Effector memory CD4-positive, alpha-beta T cell (primary cell): ENCODE measurements at places on chromosomes 3 and 15.

GRCh38 chr3:177968891-177969290, 567.3 kb upstream of the KCNMB2 start:
- H3K4me3 ChIP-seq: no peak overlapping the region
- DNase-seq: no peak
- H3K4me1 ChIP-seq: no peaks in the 10 kb centered on the region
- no peaks in the 10 kb centered on the region for H3K36me3 ChIP-seq
- H3K27ac ChIP-seq: no peak overlapping the region

DNA sequence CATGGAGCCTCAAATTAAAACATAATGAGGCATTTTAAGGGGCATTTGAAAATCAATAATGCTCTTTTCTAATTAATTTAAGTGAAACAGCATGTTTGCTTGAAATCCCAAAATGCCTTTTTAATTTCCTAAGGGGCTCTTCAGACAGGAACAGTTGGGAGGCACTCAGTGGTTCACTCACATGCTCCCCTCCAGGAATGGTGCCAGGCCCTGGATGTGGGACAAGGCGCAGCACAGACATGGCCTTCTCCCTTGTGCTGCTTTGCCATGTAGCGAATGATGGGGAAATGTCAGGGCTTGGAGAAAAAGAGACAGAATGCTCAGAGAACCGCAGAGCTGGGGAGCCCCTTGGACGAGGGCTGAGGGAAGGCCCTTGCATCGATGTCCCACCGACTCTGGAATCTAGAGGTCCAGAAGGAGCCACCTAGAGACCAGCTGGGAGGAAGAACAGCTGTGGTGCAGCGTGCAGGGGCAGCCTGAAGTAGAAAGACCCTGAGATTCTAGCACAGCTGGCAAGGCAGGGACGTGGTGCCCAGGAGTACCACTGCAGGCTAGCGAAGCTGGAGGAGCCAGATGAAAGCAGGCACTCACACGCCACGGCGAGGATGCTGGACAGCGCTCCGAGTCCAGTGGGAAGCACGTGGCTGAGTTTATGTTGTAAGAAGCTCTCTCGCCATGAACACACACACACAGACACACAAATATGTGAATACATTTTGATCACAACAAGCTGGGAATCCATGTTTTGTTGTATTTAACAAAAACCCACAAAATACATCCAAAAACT, 27.0 kb downstream of the NSMCE3 start:
- H3K27me3 ChIP-seq: no peaks in the 10 kb centered on the region
- H3K4me1 ChIP-seq: no peaks in the 10 kb centered on the region
- no peak overlapping the region for H3K27ac ChIP-seq
- DNase-seq: no peak
- no peaks in the 10 kb centered on the region for H3K36me3 ChIP-seq

DNA sequence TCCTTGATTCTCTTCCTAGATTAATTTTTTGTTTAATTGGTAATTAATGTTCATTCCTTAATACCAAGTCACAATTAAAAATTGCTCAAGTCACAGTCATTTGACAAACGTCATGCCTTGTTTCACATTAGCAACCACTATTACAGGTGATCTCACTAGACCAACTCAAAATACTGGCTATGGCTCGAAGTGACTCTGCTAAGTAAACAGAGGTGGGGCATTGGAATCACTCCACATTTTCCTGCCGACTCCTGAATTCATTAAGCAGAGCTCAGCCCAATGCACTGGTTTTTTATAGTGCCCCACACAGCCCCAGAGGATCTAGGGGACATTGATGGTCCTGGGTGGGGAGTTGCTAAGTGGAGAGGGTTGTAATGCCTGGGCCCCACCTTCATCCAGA, 201.2 kb upstream of the NSMCE3 start:
- H3K4me3 ChIP-seq: no peak overlapping the region
- H3K36me3 ChIP-seq: no peaks in the 10 kb centered on the region
- no peaks in the 10 kb centered on the region for H3K27me3 ChIP-seq
- H3K4me1 ChIP-seq: no peaks in the 10 kb centered on the region
- DNase-seq: no peak
- no peak overlapping the region for H3K27ac ChIP-seq

- DNase-seq: no peak
- H3K27me3 ChIP-seq: no peaks in the 10 kb centered on the region
Measured at GRCh38 chr3:107837895-107838612, 252.8 kb downstream of the CD47 start.

DNA sequence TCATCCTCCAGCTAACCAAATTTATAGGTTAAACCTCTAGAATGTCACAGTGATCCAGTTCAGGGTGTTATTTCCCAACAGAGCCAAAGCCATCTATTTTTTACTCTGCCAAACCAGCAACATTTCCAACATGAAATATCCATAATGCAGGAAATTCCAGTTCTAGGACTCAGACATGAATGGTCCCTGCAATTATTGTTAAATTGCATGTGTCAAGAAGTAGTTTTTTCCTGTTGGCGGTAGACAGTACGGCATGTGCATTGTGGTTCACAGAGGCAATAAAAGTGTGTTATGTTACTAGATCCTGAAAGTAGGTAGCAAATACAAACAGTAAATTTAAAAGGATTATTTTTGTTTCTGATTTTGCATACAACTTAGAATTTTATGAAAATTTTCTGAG, 215.7 kb upstream of the THBS1 start:
- H3K36me3 ChIP-seq: no peaks in the 10 kb centered on the region
- H3K4me1 ChIP-seq: no peaks in the 10 kb centered on the region
- DNase-seq: no peak
- no peak overlapping the region for H3K4me3 ChIP-seq
- no peaks in the 10 kb centered on the region for H3K27me3 ChIP-seq
- no peak overlapping the region for H3K27ac ChIP-seq

- H3K4me3 ChIP-seq: no peak overlapping the region
- no peaks in the 10 kb centered on the region for H3K4me1 ChIP-seq
- no peak overlapping the region for H3K27ac ChIP-seq
Measured at GRCh38 chr3:88443066-88443465, 293.3 kb downstream of the C3orf38 start.

DNA sequence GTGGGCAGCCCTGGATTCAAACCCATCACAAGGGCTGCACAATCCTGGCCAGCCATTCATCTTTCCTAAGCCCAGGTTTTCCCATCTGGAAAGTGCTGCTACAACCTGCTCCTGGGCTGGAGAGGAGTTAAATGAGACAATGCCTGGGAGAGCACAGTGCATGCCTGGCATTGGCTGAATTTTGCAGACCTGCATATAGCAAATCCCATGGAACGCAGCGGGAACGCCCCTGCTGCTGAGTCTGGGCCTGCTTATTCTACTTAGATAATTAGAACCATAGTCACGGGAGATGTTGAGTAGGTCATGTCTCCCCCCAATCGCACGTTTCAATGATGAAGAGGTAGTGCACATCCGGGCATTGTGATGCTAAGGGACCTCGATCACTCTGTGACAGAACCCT, 46.6 kb downstream of the ABTB1 start:
- no peaks in the 10 kb centered on the region for H3K4me1 ChIP-seq
- no peak overlapping the region for H3K4me3 ChIP-seq

DNA sequence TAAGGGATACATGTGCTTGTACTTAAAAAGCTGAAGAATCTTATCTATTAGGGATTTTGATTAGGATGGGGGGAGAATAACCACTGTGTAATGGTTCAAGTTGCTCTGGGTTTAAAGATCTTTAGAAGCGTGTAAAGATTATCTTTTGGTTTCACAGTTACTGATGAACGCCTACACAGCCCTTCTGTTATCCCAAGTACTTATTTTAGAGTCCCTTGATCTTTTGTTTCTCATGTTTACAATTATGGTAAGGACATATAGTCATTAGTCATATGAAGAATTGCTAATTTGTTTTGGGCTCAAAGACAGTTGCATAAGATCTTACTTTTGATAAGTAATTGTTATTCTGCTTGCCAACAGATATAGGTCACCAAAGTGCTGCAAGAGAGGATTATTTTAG, 160.1 kb downstream of the PLCL2 start:
- peaks cover 31% of the 10 kb centered on the region for H3K36me3 ChIP-seq
- H3K4me3 ChIP-seq: no peak overlapping the region
- H3K27ac ChIP-seq: no peak overlapping the region
- no peaks in the 10 kb centered on the region for H3K4me1 ChIP-seq
- H3K27me3 ChIP-seq: no peaks in the 10 kb centered on the region
- DNase-seq: no peak

DNA sequence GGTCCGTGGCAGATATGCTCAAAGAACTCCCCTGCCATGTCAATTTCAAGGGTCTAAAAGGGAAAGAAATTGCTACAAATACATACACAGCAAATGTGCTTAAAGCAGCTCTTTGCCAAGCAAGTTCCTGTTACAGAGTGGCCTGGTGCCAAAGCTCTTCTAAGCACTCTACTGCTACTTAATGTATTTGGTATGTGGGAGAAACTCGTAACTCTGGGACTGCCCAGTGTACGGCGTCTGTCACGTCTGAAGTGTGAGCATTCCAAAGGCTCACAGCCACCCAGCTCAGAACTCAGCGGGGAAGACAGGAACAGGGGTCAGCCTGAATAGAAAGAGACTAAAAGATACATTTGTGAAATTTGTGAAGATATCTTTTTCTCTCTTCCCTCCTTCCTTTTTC, 54.6 kb downstream of the RBMS3 start:
- H3K27me3 ChIP-seq: no peaks in the 10 kb centered on the region
- H3K27ac ChIP-seq: no peak overlapping the region
- no peaks in the 10 kb centered on the region for H3K36me3 ChIP-seq
- no peak overlapping the region for H3K4me3 ChIP-seq
- no peak for DNase-seq
- no peaks in the 10 kb centered on the region for H3K4me1 ChIP-seq

- no peaks in the 10 kb centered on the region for H3K4me1 ChIP-seq
- no peaks in the 10 kb centered on the region for H3K36me3 ChIP-seq
- H3K4me3 ChIP-seq: no peak overlapping the region
- no peak for DNase-seq
- no peaks in the 10 kb centered on the region for H3K27me3 ChIP-seq
Measured at GRCh38 chr3:37577697-37578096, 284.0 kb upstream of the CTDSPL start.

- no peaks in the 10 kb centered on the region for H3K27me3 ChIP-seq
- no peak overlapping the region for H3K4me3 ChIP-seq
- no peak overlapping the region for H3K27ac ChIP-seq
Measured at GRCh38 chr3:131596884-131597283, 94.1 kb upstream of the MRPL3 start.
